ENCODE measurements at places on chromosomes 7 and 10. TPM values are rescaled to one million over a fixed set of nuclear protein-coding genes. Genes with fewer than 3 reads are reported as not detected.

Gene UPP1
- total RNA-seq, result 8.1 TPM

Gene WNT8B
- not detected for total RNA-seq

Gene RASSF4
- 25.0 TPM for total RNA-seq

Gene CTTNBP2
- 1.9 TPM for total RNA-seq

Gene SLC26A3
- total RNA-seq, result 0.93 TPM

Gene GCK
- 1.7 TPM for total RNA-seq

Gene AMPH
- 1.1 TPM for total RNA-seq

Gene ABCC2
- 254 TPM for total RNA-seq

Gene TMEM236
- 0.15 TPM for total RNA-seq

DNA sequence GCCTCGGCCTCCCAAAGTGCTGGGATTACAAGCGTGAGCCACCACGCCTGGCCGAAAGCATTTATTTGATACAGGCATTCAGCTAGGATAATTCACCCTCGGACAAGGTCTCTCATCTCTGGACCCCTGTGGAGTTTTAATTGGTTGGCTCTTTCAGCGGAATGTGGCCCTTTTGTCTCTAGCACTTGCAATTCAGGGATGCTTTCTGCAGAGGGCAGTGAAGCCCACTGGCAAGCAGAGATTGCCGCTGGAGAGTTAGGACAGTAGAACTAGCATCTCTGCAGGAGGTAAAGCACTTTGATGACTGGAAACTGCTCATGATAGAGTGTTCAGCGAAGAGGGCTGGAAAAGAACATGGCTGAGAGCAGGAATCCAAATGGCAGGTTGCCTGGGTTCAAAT, 62.0 kb downstream of the SUFU start:
- DNase-seq, result no peak

DNA sequence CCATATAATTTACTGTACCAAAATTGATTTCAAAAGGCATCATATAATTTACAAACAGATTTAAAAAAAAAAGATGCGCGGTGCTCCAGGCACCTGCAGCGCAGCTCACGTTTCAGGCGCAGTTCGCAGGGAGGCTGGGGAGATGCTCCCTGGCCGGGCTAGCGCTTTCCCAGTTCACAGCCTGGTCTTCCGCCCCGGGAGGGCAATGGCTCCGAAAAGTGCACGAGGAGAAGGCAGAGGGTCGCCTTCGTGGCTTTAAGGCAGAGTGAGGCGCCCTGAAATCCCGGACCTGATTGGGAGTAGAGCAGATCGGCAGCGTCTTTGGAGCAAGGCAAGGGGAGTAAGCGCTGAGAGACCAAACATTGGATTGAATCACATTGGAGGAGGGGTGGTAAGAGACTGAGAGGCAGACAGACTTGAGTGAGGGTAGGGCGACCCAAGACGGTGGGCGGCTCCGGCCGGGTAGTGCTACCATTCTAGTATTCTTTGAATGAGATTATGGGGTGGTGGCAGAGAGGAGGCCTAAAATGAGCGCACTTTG, 1.5 kb downstream of the NEUROG3 start:
- no peak for DNase-seq

DNA sequence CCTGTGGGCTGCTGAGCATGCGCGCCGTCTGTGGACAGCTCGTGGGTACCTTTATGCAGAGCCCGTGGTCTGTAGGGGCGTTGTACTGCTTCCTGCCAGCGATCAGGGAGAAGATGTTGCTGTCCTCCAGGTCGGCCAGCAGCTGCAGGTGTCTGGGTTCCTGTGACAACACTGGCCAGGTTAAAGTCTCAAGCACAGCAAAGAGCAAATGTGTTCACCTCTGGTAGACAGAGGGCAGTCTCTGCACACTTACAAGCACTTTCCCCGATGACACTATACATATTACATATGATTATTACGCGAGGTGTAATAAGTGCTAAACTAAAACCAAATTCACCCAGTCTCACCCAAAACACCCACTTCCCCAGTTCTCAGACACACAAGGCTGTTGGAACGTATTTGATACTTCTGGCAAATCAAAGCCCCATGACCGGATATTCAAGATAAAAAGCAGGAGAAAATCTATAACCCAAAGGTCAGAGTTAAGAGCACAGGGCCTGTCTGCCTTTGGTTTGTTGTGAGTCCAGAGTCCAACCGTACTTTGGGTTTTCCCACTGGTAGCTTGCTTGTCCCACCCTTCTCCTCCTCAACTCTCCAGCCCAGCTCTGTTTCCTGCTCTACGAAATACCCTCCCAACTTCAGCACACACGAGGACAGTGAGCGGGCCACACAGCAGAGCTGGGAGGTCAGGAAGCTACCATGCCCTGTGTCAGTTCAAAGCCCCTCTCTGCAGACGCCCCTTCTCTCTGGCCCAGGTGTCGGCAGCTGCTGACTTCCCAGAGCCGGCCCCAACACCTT, 49.7 kb upstream of the DDC start:
- peak; percentile 74 for DNase-seq

DNA sequence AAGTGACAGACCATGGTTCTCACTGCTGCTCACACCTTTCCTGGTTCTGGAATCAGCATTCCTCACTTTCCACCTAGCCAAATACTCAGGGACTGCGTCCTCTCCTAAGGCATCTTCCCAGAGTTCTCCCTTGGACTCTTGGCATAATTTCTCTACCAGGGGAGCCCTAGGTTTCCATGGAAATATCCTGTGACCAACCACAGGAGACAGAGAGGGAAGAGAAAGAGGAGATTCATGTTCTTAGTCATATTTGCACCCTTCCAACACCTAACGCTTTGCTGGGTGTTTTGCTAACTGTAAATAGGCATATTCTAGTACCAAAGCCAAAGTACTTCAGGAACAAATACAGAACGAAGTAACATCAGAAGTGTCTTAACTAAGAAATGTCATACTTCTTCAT, 28.6 kb downstream of the DENND11 start:
- DNase-seq, result no peak

DNA sequence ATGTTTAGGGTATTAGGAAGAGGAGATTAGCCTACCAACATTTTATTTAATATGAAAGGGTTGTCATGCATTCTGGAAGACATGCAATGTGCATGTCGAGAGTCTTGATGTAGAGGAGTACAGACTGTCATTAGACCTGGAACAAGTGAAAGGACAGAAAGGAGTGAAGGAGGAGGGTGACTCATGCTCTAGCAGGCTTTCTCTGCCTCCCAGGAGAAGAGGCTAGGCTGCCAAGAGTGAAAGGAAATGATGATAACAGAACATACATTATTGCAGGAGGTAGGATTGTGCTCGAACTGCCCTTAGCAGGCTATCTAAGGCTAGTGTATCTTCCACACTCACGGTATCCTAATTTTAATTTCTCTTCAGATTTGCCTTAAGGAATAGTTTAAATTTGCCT, 228.8 kb downstream of the EXOC4 start:
- no peak for DNase-seq

- DNase-seq, result no peak
Observed at GRCh38 chr7:54116956-54117355, 425.2 kb upstream of the VSTM2A start.

GRCh38 chr10:14838582-14839304, 637 bp downstream of the HSPA14 start:
- DNase-seq, result peak; percentile 57

GRCh38 chr7:158602905-158603772, 15.5 kb upstream of the PTPRN2 start:
- DNase-seq, result no peak

DNA sequence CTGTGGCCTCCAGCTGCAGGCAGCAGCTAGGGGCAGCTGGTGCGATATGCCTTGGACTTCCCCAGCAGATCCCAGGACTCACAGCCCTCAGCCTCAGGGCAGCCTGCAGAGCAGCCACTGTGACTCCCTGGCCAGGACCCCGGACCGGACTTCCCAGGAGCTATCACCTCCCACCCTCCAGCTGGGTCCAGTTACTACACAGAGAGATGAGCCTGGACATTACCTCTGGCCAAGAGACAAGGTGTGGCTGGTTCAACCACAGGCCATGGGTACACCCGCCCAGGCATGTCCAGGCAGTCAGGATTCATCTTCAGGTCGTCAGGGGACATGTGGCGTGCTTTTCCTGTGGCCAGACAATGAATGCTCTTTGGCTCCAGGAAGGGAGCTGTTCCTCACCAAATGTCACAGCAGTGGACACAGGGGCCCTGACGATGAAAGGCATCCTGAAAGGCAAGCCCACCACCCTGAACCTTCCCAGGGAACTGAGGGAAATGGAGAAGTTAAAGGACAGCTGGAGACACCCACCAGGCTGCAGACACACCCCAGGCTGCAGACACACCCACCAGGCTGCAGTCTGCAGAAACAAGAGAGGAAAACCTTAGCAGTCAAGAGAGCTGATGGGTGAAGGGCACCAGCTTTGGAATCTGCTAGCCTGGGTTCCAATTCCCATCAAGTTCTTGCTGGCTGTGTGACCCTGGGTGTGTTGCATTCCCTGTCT, 25.8 kb upstream of the NANOS1 start:
- DNase-seq, result no peak

DNA sequence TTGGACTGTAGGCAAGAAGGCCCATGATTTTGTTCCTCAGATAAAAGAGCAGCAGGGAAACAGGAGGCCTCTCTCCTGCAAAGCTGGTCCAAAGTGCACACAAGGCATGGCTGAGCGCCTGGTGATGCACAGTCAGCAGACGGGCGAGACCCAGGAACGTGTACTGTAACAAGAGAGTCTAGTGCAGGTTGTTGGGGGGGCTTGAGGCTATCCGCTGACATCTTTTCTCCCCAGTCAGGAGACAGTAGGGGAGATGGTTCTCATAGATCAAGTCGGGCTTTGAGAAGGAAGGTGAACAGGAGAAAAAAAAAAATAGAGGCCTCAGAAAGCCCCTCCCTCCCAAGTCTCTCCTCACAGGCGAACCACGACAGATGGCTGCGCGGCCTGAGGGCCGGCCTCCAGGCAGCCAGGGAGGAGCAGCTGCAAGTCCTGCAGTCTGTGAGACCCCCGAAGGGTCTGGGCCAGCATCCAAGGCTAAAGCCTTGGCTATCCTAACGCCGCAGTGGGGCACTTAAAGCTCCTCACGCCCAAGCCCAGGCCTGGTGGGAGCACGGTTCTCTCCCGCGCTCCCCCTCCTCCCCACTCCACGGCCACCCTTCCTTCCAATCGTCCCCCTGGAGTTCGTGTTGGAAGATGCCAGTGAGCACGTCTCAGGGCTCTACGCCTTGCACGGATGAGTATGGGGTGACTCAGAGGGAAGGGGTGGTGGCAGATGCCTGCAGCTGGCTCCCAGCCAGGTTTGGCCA, 68.3 kb downstream of the PRKAG2 start:
- DNase-seq, result peak; percentile 80

DNA sequence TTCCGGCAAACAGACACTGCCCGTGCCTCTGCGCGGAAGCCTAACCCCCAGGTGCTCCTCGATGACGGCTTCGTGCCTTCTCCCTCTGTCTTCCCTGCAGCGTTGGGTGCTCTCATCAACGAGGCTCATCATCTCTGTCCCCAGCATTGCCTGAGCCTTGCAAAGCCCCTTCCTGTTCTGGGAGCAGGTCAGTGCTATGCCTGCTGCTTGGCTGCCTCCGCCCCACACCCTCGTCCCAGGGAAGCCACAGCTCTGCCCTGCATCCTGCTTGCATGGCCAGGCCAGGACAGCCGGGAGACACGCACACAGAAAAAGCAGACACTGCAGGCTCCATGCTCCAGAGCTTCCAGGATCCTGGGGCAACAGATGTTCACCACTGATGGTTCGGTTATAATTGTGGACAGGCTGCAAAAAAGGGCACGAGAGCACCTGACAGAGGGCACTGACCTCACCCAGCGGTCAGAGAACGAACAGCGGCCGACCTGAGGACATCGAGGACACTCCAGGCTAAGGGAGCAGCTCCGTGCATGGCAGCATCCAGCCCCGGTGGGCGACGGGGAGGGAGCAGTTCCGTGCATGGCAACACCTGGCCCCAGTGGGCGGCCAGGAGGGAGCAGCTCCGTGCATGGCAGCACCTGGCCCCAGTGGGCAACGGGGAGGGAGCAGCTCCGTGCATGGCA, 265.5 kb downstream of the PTPRN2 start:
- no peak for DNase-seq

DNA sequence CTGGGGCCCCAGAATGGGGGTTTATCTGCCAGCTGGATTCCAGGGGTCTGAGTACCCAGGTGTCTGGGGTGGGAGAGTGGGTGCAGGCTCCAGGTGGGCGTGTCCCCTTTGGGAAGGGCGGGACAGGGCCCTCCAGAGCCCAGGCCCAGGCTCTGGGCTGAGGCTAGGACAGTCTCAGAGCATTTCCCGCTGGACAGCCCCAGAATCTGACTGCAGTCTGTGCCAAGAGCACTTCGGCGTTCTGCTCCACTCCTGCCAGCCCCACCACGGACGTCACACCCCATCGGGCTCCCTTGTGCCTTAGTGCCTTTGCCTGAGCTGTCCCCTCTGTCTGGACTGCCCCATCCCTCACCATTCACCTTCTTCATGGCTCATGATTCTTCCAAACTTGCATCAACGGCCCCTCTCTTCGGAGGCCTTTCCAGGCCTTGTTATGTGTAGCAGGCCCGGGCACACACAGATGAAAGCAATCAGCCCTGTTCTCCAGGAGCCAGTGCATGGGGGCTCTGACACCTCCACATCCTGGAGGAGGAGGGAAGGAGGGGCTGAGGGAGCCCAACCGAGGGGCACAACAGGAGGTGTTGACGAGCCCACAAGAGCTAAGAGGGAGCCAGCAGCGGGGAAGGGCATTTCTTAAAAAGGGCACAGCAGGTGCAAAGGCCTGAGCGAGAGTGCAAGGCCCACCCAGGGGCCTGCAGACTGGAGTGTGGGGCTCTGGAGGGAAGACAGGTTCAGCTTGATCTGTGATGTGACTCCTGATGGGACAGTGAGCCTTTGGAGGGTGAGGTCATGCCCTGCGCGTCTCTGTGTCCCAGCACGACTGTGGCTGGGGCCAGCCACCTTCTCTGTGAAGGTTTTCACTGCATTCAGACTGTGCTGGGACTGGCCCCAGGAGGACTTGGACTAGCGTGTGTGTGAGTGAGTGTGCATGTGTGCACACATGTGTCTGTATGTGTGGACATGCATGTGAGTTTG, 41.7 kb downstream of the GTF2IRD1 start:
- DNase-seq, result no peak

- no peak for DNase-seq
Observed at GRCh38 chr10:123681285-123681684, 15.1 kb downstream of the GPR26 start.

GRCh38 chr7:135385209-135385608, 124.7 kb downstream of the CNOT4 start:
- DNase-seq, result no peak

DNA sequence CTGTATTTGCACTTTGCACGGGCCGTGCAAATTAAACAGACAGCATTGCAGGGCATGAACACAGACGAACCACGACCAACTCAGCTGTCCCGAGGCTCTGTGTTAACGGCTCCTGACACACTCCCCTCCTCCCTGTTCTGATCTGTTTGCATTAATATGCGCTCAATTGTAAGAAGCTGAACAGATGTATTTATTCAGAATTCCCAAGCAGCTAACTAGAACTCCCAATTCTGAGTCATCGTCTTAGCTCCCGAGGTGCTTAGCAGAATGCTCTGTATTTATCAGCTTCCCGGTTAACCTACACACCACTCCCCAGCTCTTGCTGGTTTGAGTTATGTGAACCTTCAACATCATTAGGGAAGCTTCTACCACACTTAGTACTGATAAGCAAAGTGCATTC, 286.4 kb downstream of the PTPRN2 start:
- no peak for DNase-seq

- no peak for DNase-seq
Observed at GRCh38 chr10:86644152-86644793, 10.1 kb upstream of the OPN4 start.
